ENCODE measurements at places on chromosomes 6 and 20.

DNA sequence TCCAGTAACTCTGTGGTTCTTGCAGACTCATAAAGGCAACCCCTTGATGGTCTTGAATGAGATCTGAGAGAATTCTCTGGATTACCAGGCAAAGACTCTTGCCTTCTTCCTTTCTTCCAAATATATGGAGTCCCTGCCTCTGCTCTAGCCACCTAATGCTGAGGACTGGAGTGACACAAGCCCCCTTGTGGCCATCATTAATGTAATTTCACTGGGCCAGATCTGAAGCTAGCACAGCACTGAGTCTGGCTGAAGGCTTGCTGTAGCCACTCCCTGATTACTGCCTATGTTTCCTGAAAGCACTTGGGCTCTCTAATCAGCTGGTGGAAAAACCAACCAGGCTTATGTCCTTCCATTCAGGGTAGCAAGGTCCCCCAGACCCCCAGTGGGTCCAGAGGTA lies 559.3 kb upstream of the IRAK1BP1 start:
- DNase-seq = no peak

- no peak for DNase-seq
Observed at GRCh38 chr6:219019-219570, 73.2 kb upstream of the DUSP22 start.

- DNase-seq = no peak
Observed at GRCh38 chr20:56454754-56455153, 13.7 kb upstream of the RTF2 start.

- DNase-seq = no peak
Observed at GRCh38 chr6:42522036-42522435, 41.8 kb upstream of the UBR2 start.

- DNase-seq = no peak
Observed at GRCh38 chr6:107600121-107600520, 110.2 kb downstream of the SOBP start.

DNA sequence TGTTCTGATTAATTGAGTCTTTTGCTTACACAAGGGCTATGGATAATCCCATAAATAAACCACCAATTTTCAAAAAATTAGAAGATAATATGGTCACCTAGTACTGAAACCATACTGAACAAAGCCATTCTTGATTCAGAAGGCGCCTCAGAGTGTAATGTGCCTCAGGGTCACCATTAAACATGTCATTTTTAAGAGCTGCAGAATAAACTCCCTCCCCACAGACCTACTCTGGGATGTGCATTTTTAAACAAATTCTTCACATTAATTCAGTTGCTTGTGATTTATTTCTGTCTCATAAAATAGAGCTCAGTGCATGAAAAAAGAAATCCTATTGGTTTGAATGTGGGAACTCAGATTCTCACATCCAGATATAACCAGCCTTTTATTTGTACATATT lies 202.1 kb upstream of the HEY2 start:
- DNase-seq = no peak

GRCh38 chr20:37346535-37347346 lies 801 bp downstream of the SRC start:
- DNase-seq = no peak

- DNase-seq = no peak
Observed at GRCh38 chr20:53296451-53297153, 297.0 kb downstream of the ZNF217 start.

DNA sequence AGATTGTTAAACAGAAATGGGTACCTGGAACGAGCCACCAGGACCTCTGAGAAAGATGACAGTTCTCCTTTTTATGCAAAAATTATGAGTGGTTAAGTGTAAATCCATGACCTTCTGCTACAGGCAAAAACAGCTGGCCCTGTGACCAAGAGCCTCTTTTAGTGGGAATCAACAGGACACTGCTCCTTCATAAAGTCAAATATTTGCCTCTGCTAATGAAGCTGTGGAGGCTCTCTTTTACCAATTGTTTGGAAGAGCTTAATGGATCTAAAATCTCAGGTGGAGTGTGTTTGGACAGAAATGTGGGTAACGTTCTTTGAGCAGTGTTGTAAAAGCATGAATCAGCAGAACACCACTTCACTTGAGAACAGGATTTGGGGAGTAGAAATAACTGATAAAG lies 117.5 kb upstream of the PCSK2 start:
- no peak for DNase-seq

- no peak for DNase-seq
Observed at GRCh38 chr6:106870824-106871717, 103.5 kb downstream of the CD24 start.

- DNase-seq = no peak
Observed at GRCh38 chr6:167047554-167047953, 48.4 kb downstream of the CEP43 start.

GRCh38 chr6:37272834-37273566 lies 15.1 kb upstream of the TMEM217 start:
- no peak for DNase-seq

GRCh38 chr6:130615816-130616215 lies 211.4 kb upstream of the SMLR1 start:
- DNase-seq = no peak

GRCh38 chr6:149464411-149464810 lies 20.4 kb downstream of the ZC3H12D start:
- DNase-seq = no peak

GRCh38 chr20:24684421-24684871 lies 215.0 kb downstream of the SYNDIG1 start:
- no peak for DNase-seq

GRCh38 chr6:154954347-154954746 lies 40.8 kb upstream of the TIAM2 start:
- no peak for DNase-seq

DNA sequence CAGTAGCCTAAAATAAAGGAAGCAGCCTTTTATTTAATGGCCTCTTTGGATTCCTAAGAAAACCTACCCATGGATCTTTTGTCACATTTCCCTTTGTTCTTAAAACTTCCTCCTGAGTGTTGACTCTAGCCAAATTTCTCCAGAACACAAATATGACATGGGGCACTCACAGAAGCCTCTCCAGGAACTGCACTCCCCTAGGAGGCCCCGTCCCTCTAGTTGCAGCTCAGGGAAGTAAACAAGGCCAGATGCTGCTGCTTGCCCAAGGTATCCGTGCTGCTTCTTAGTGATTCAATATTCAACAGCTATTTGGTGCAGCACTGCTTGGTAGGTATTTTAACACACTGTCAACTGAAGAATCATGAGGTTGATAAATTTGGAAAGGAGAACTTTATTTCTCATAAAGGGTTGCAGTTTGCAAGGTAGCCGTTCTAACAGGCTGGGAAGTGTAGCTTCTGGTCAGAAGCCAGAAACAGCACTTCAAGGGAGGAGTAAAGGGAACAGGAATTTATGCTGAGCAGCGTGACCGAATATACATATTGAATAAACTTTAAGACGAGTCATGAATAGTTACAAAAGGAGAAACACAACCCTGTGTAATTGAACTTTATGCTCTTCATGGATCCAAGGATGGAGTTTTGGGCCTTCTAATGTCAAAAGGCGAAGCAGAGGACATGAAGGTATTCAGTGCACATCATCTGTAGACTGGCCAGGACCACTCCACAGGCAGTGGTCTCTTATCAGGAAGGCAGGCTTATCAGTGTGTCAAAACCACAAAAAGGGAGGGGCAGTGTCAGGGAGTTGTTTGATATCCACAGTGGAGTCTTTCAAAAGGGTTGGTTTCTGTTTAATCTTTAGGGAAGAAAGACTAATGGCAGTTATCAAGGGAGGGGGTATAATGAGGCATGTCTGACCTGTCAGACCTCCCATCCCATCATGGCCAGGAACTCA lies 63.3 kb downstream of the CD24 start:
- DNase-seq = no peak

GRCh38 chr6:111844376-111844775 lies 28.9 kb downstream of the FYN start:
- DNase-seq = no peak

GRCh38 chr6:52046456-52046855 lies 41.0 kb downstream of the PKHD1 start:
- no peak for DNase-seq

- no peak for DNase-seq
Observed at GRCh38 chr20:957544-957943, 41.4 kb upstream of the ANGPT4 start.

- DNase-seq = no peak
Observed at GRCh38 chr20:2604506-2604835, 48.0 kb upstream of the NOP56 start.

GRCh38 chr6:85361643-85362014 lies 88.3 kb upstream of the NT5E start:
- no peak for DNase-seq

DNA sequence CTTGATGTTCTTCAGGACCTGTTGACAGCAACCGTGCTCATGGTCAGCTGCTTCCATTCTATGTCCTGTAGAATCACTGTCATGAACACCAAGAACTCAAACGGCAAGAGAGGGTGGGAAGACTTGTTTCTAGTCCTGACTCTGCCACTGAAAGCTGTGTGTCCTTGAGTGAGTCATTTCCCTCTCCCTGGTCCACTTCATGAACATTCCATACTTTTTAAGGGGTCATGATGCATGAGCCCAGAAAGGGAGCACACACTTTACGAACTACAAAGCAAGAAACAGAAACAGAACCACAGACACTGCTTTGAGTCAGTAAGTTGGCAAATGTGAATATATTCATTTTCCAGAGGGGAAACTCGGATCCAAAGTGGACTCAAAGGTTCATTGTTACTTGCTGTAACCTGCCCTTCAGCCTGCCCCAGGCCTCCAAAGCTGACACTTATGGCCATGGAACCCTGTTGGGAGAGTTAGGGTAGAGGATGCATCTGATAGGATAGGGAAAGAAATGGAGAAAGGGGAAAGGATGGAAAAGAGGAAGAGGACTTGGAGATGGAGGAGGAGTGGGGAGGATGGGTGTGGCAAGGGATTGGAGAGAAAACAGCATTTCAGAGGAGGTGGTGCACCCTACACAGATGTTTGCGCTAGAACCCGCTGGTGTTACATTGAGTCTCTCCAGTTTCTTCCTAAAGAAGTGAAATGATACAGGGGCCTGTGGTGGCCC lies 129.8 kb downstream of the FOXO3 start:
- DNase-seq = no peak

GRCh38 chr6:56416247-56416646 lies 168.9 kb upstream of the COL21A1 start:
- DNase-seq = no peak

- DNase-seq = no peak
Observed at GRCh38 chr6:169166896-169167580, 86.6 kb downstream of the THBS2 start.

DNA sequence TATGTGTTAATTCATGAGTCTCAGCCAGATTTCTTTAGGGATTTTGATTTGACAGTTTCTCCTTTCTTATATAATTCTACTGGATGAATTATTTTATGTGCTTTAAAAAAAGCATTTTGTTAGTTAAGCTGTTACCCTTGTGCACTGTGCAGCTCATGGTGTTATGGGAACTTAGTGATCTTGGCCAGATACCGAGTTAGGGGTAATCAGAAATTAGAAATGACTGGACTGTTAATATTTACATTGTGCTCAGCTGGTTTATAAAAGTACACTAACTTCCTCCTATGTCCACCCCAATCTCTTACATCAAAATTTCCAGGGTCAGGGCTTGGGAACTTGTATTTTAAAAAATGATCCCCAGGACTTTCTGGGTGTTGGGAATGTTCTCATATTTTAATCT lies 260.0 kb downstream of the ZFAND3 start:
- DNase-seq = no peak

- DNase-seq = no peak
Observed at GRCh38 chr6:144602523-144603180, 317.5 kb downstream of the UTRN start.

DNA sequence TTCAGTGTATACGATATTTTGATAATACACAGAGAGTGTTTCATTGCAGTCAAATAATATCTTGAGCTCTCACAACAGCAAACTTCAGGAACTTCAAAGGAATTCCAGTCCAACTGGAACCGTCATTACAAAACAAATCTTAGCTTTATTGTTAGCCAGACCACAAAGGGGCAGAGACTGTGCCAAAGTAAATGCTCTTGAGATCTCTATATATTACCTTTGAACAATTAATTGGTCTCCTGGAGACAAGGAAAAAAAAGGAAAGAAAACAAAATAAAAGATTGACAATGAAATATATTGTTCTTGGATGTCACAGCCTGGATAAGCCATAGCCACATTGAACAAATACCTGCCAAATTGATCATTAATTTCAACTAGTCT lies 70.0 kb downstream of the FOXC1 start:
- no peak for DNase-seq

GRCh38 chr6:81854474-81854873 lies 102.0 kb upstream of the TENT5A start:
- DNase-seq = no peak

- DNase-seq = no peak
Observed at GRCh38 chr20:18019068-18019467, 38.6 kb downstream of the OVOL2 start.

DNA sequence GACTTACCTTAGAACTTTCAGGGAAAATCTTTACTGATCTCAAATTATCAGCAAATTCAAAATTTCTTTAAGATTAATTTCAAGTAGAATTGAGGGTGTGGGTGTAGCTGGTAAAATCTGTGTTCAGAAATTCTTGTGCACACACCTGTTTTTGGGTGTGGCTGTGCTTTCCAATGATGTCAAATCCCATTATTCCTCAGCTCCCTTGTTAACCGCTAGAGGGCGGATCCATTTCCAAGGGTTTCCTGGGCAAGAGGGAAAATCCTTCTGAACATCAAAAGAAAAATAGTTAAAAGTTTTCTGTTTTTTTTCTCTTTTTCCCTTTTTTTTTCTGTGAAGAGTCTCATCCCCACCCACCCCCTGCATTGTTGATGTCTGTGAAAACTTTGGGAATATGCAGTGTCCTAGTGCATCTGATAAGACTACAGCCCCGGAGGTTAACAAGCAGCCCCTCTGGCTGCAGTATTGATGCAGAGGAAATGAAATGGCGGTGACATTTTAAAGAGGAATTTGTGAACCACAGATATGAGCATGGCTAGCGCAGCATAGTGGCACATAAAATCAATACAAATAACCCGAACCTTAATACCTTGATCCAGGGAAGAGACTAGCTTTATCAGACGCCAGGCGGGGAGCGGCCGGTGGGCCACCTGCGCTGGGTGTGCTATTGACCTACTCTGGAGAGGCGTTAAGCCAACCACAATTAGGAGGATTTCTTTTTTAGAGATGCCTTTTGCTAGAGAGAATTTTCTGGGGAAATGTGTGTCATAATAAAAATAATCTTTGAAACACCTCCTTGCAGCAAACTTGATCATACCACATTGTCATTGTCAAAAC lies 130.9 kb downstream of the FOXA2 start:
- no peak for DNase-seq

DNA sequence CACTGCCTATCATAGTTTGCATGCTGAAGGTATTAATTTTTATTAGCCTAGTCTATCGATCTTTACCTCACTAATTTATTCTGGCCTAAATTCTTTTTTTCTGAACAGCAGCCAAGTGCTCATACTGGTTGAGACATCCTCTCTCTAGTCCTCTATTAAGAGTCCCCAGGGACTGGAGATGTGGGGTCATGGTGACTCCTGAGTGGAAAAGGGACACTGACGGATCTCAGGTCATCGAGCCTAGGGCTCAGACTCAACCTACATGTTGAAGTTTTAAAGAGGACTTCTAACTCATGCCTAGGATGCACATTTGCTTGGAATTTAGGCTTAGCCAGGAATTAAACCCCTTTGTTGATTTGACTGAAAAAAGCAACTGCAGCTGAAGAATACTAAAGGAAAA lies 378.1 kb downstream of the BTBD9 start:
- DNase-seq = no peak
